Muscle of arm (tissue), 14 donors: ENCODE measurements at places on chromosomes 11 and 22. TPM values are rescaled to one million over a fixed set of nuclear protein-coding genes. Genes with fewer than 3 reads are reported as not detected.

GRCh38 chr11:279966-280705 is 1.9 kb downstream of the NLRP6 start:
- DNase-seq, result no peak

DNA sequence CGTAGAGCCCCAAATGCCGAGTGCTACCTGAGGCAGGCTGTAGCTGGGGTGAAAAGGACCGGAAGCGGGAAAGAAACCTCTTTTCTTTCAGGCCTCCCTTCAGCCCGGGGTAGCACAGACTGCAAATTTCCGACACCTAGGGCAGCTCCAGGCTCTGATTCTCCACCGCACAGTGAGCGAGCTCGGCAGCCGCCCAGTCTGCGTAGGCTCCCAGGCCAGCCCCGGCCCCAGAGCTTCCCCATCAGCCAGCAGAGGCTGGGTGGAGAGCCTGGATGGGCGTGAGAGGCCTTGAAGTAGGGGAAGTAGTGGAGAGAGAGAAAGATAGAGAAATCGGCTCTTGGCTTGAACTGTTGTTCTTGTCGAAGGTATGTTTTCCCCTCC is 9.3 kb upstream of the PAX6 start:
- DNase-seq, result no peak

The MUC5AC gene
- not detected for polyA plus RNA-seq

DNA sequence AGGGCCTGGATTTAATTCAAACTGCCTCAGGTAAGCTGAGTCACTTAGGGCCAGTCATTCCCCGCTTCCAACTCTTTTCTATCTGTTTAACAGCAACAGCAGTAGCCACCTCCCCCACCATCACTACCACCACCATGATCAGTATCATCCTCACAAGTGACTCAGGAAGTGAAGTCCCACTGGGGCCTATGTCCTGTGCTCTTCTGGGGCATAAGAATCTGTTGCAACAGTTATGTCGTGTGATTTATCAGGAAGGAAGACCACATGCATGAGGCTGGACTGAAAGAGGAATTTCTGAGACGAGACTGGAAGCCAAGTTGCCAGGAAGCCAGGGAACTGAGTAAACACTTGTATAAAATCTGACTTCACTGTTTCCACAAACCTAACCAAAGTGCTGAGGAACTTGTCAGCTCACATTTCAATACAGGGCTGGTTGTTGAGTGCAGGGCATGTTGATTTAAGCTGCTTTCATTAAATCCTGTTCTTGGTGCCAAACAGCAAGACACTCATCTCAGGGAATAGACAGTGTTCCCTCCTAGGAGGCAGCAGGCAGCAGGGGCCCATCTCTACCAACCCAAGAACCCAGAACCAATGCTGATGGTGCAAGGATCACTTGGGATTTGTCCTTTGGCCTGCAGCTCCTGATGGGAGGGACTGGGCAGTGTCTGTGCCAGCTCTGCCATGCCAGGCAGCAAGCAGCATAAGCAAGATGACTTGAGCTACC is 226.7 kb upstream of the NARS2 start:
- peak; percentile 76 for DNase-seq

- no peak for DNase-seq
These were observed 107.7 kb upstream of the POU2AF2 start for GRCh38 chr11:111137846-111138245.

GRCh38 chr11:104925850-104926249 is 27.6 kb upstream of the CASP12 start:
- DNase-seq, result no peak

The OR52K2 gene
- polyA plus RNA-seq, result not detected

DNA sequence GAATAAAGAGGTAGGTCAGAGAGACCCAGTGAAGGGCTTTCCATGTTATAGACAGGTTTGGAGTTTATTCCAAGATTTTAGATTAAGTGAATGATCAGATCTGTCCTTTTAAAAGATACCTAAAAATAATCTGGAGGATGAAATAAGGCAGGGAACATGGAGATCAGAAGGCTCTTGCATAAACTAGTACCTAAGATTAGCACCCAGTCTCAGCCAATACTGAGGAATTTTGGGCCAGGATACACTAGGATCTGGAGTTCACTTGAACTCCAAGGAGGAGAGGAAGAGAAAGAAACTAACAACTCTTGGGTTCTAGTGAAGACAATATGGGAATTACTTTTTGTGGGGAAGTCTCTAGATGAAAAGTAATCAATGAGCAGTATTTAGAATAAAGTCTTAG is 47.9 kb upstream of the RAPSN start:
- no peak for DNase-seq

DNA sequence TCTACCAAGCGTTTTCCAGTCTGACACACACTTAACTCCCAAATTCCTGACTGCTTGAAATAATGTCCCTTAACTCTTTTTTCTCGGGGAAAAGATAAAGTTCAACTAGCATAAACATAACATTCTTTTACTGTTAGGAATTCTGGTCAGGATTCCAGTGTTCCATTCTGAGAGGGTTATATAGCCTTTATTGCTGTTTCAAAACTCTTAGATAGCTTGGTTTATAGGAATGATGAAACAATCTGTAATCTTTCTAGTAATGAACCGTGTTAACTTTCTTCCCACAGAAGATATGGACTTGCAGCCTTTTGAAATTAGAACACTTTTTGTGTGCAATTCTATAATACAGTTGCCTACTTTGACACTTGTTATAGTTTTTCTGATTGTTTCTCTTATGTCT is 8.6 kb downstream of the REXO2 start:
- DNase-seq, result no peak

The RAB38 gene
- 0.98 TPM for polyA plus RNA-seq

DNA sequence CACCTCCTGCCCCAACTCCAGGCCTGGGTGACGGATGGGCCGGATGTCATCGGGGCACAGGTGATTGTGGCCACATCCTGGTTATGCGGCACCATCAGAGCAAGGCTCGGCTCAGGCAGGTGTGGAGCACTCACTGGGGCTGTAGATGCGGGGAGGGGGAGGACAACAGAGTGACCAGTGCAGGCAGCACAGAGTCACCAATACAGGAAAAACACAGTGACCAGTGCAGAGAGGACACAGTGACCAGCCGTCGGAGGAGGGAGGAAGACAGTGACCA is 209.1 kb downstream of the BRD1 start:
- DNase-seq, result no peak

DNA sequence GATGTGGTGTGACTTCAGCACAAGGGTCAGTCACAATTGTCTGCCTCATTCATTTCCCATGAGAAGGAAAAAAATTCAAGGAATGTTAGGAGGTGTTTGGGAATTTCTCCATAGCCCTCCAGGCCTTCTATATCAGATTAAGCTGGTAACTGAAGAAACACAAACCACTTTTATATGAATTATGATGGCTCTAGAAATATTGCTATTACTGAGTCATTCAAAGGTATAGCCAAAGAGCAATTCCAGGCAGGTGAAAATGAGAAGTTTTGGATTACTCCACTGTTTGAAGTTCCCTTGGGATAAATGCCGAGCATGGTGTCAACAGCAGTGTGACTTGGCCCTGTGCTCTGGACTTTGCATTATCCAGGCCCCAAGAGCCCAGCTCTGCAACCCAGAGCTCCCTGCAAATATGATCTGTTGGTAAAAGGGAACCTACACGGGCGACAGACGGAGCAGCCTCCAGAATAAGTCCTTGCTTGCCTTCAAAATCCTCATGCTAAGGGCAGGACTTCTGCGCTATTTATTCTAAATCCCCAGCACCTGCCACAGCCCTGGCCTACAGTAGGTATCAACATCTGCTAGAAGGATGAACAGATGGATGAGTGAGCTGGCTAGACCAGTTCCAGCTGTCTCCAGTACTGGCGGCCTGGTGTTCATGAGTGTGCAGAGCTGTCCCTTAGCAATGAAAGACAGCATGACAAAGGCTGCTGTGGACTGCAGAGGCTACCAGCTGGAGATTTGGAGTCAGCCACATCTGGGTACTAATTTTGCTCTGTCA is 67.5 kb upstream of the ZBED5 start:
- DNase-seq, result no peak
